ENCODE measurements at places on chromosomes 7 and 10.
A peak's percentile ranks its signal among the peaks of the same experiment; 100 is the strongest.

DNA sequence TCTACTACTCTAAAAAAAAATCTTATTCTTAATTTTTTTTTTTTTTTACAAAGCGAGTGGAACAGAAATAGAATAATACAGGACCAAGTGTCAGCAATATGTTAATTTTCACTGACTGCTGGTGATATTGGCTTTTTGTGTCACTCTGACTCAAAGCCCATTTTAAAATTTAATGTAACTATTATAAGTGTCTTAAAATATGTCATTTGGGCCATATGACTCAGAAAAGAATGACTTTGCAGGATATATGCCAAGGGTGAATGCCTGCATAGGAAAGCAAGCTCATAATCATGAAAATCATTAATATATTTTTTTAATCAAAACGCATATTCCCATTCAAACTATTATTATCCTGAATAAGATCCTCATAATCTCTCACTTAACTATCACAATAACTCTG lies 149.2 kb downstream of the GNAT3 start:
- no peak for DNase-seq

DNA sequence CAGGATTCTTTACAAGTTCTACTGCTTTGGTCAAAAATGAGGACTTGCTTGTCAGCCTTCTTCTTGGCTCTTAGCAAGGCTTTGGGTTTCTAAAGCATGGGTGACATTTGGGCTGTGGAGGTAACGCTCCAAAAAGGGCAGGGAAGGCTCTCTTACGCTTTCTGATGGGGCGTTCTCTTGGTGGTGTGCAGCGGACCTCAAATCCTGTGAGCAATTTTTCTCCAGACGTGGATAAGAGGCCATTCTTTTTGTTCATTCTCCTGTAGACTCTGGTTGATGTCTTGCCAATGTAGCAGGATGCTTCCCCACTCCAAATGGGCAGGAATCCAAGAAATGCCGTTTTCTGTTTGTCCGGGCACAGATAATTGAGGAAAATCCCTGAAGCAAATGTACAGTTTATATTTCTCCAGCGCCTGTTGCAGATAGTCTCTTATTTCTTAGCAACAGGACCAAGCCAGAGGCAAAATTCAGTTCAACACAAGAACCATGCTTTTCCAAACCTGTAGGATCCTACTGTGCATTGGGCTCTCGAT lies 138.4 kb upstream of the NFE2L3 start:
- no peak for DNase-seq

DNA sequence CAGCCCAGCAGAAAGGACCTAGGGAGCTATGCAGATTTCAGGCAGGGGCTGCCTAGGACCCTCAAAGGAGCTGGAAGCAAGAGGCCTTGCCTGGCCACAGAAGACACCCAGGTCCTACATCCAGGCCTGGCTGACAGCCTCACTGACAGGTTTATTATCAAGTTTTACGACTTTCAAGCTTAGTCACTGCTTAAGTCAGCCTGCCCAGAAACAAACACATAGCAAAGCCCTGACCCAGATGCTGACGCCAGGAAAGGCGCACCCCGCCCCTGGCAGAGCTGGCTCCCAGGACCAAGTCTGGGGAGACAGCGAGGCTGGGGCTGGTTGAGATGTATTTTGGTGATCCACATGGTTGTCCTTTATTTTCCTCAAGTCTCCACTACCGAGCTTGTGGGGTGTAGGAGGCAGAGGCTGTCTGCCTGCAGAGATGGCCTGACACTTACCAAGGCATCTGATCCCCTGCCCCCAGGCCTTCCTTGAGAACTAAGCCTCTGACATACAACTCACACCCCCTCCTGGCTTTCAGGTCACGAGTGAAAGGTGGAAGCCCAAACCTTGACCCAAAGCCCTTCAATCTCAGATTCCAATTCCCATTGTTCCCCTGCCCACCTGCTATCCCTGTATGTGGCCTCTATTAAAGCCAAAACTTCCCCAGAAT lies 80.7 kb upstream of the EMX2 start:
- DNase-seq, result peak; percentile 96

DNA sequence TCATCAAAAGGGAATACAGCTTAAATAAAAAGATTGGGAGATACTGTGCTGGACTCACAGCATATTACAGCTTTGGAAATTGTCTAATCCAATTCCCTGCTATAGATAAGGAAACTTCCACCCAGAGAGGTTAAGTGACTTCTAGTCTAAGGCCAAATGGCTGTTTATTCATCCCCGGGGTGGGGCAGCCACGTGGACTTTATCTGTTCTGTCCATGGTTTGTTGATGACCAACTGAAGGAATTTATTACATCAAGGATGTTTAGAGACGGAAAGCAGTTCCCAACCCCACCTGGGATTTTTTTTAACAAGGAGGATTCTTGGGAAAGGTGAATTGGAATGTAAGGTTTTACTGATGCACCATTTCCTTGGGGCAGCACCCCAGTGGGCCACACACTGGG lies 88.6 kb downstream of the ATXN7L1 start:
- no peak for DNase-seq

DNA sequence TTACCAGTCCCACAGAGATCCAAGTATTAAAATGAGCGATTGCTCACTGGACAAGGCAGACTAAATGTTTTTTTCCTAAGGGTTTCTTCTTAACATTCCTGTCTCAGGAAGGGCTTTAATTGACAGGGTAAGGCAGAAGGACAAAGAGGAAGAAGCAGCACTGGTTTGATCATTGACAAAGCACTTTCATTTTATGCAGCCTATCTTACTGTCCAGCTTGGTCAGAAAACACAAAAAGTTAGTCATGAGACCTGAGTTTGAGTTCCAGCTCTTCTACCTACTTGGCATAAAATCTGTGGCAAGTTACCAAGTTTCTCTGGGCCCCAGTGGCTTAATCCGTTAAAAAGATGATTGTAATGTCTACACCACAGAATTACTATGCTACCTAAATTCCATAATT lies 458.5 kb downstream of the GFRA1 start:
- no peak for DNase-seq

GRCh38 chr7:95269640-95270039 lies 54.7 kb downstream of the PON1 start:
- DNase-seq, result no peak

DNA sequence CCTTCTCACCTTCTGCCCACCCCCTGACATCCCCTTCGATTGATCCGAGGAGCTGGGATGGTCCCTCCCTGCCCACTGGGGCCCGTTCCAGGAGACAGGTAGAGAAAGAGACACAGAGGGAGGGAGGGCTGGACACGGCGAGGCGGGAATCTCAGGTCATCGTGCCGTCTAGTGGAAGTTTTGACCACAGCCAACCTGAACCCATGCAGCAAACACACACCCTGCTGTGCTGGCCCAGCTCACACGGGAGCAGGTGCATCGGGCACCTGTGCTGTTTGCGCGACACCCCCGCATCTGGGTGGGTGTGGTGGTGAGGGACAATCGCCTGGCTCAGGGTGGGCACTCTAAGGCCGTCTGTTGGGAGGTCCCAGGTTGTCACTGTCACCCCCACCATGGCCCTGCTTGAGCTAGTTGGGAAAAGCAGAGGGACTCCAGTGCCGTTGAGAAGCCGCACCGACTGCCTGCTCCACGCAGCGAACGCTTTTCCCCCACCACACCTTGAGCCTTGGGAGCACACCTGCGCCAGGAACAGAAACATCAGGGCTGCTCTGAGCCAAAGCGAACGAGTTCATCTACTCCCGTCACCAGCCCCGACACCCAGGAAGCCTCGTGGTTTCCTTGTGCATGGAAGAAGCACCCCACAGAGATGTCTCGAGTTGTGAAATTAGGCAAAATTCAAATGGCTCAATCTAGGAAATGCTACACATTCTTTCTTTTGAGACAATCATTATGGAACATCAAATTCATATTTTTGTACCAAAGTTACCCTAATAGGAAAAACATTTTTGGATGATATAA lies 285.8 kb downstream of the DNAJB6 start:
- DNase-seq, result no peak

DNA sequence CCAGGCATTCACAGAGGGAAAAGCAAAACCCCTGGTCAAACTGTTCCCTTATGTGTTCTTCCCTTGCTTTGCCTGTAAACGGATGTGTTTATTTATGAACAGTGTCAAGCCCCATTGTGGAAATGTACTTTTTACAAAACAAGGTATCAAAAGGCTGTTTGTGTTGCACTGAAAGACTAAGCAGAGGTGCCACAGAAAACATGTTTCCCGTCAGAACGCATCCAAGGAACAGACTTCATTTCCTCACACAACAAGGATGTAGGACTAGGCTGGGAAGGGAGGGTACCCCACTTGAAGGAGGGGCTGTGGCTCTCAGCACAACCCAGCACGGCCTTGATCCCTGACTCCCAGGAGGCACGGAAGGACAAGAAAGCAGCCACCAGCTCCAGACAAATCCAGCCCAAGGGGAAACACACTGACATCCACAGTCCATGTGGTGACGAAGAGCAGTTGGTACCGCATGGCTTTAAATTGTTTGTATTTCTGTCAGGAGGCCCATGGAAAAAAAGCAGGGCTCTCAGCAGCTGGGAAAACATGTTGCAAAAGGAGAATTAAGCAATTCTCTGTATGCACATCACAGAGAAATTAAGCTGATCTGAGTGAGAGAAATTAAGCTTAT lies 85.6 kb downstream of the RNF216 start:
- DNase-seq, result no peak

GRCh38 chr10:75911426-75911825 lies 480.0 kb downstream of the LRMDA start:
- DNase-seq, result peak; percentile 46

- no peak for DNase-seq
Observed at GRCh38 chr10:61024151-61024855, 80.3 kb upstream of the RHOBTB1 start.

DNA sequence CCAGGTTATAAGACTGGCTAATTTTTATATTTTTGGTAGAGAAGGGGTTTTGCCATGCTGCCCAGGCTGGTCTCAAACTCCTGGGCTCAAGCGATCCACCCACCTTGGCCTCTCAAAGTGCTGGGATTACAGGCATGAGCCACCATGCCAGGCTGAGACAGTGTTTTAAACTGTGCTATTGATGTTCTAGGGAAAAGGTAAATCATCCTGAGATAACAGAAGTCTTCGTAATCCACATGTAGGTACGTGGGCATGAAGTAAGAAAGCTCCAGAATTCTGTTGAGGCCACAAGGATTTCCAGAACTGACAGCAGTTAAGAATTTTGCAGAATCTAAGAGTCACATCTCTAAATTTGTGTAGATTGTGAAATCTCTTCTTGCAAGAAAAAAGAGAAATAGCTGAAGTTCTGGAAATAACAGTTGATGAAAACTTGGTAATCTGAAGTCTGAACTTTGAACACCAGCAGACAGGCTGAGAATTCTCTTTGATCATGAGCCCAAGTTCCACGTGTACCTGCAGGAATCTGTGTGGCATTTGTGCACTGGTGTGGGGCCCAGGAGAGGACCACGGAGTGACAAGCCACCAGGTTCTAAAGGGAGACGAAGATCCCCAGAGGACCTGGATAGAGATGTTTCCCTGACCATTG lies 24.6 kb downstream of the C7orf33 start:
- no peak for DNase-seq

DNA sequence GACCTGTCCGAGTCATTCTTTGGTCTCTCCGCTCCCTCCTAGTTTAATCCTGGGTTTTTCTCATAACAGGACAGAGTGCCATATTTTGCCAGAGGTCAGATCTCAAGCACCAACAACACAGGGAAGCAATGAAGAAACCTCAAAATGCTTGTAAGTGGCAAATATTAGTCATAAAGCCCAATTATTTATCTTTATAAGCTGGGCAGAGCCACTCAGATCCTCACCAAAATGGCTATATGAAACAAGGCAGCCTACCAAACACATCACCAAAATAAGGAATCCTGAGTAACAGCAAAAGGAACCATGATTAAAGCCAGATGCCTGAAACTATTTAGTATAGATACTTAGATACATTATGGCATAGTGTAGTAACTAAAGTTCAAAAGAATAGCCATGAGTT lies 4.7 kb downstream of the ECD start:
- no peak for DNase-seq

GRCh38 chr10:77513781-77514331 lies 123.8 kb downstream of the KCNMA1 start:
- DNase-seq, result peak; percentile 88

GRCh38 chr10:84685047-84685660 lies 356.8 kb downstream of the CCSER2 start:
- DNase-seq, result no peak

GRCh38 chr7:120988591-120989256 lies at the start of gene CPED1:
Gene CPED1, plus strand, starts transcription at chr7:120988711. Its CDS starts 911 bp downstream, at chr7:120989622.
- DNase-seq, result peak; percentile 26

DNA sequence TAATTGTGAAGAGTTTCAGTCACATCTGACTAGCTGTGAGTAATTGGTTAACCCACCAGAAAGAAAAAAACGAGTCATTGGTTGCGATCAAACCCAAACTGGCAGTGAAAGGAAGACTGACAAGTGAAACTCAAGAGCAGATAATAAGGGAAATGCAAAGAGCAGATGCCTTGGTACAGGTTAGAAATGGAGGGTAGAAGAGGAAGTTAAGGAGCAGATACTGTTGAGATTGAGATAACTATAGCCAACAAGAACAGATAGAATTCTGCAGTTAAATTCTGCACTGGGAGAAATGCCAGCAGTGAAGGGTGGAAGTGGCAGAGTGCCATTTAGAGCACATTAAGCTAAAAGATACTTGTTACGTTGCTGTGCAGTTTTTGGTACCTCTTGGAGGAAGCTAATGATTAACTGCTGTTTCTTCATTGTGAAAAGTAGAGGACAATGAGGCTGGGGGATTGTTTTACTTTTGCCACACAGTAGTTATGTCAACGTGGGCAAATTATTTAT lies 65.8 kb downstream of the CDK13 start:
- no peak for DNase-seq

GRCh38 chr7:46444256-46444655 lies 523.2 kb upstream of the IGFBP3 start:
- DNase-seq, result peak; percentile 3

- no peak for DNase-seq
Observed at GRCh38 chr10:119526621-119527592, 15.6 kb downstream of the RGS10 start.

GRCh38 chr7:98241674-98242241 lies 10.3 kb downstream of the TECPR1 start:
- DNase-seq, result no peak

DNA sequence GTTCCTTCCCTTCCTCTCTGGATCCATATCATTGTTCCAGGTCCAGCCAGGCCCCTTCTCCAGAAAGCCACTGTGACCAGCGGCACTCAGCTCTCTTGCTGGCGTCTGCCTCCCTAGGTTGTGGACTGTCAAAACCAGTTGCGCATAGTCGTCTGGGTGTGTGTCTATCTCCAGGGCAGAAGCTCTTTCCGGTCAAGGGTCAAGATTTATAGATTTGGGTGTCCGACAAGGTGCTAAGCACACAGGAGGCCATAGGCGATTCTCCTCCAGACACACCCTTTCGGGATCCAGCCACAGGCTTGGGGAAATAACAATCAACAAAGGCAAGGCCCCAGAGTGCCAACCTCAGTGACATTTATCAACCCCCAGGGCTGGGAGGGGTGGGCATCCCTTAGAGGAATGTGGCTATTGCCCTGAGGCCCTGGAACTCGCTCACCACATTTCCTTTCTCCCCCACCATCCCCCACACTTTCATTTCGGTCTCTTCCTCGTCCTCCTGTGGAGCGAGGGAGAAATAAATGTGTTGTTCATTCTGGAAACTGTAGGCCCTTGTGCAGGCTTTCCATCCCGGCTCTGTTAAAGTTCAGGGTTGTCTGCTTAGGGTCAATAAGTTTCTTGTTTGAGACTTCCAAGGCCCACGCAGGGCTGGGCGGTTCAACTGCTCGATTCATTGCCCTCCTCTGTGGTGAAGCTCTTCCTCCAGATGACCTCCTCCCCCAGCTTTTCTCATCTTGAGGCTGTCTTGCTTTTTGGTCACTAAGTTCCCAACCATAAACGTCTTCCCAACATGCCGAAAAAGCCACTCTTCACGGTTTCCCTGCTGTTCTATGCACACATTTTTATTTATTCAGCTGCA lies 57.9 kb downstream of the AFAP1L2 start:
- DNase-seq, result no peak

All from RWPE1 (cell line).